ENCODE measurements at places on chromosomes 4 and X. TPM values are rescaled to one million over a fixed set of nuclear protein-coding genes. Genes with fewer than 3 reads are reported as not detected.

Gene TXK
- total RNA-seq = 3.0 TPM

Gene USP17L21
- not detected for total RNA-seq

DNA sequence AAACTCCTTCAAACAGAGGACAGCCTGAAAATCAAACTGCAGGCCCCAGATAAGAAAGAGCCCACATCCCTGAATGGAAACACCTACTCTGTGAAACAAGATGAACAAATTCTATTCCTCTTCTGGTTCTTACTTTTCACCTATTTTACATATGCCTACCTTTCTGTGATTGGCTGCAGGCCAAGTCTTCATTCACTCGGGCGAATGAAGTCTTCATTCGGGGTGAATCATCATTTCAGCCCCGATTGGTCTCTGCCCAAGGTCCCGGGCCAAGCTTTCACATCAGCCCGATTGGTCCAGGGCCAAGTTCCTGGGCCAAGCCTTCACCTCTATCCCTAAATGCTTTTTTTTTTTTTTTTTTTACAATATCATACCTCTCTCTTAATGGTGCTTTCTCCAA is 529.8 kb upstream of the ACTRT1 start:
- no peak for DNase-seq

GRCh38 chr4:110009550-110009949 is 96.9 kb downstream of the EGF start:
- DNase-seq = no peak

DNA sequence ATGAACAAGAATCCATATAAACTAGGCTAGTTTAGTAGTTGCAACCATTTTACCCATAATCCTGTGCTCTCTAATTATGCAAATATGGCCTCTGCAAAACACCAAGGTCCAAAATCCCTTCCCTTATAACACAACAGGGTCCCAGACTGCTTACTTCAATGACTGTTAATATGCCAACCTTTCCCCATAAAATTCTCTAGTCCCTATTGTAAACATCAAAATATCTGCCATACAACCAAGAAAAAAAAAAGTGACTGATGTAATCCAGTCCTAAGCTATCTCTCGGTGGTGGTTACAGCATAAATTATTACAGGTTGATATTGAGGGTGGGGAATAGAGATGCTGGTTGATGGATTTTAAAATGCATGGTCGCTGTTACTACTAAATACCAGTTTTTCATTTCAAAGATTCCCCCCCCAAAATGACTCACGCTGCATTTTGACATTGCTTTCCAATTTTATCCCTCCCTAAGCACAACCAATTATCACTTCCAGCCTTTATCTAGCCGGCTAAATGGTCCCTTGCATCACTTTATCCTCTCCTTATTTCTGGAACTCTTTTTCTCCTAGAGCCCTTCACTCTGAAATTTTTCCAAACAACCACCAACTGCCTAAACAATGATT is 44.8 kb downstream of the TSPAN5 start:
- DNase-seq = no peak

- DNase-seq = no peak
Measured at GRCh38 chrX:69154051-69154450, 11.2 kb downstream of the PJA1 start.

DNA sequence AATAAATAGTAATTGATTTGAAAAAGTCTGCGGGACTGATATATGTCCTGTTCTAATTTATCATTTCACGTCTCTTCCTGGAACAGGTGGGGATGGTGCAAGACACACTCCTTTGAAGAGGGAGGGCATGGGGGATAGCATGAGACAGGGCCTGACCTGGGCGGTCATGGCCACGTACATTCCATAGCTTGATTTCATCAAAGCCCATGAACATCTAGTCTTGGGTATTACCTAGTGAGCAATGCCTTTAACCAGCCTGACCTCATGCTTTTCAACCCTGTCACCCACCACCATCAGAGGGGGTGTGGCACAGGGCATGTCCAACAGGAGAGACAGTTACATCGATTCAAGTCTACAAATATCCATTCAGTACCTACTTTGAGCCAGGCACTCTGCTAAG is 52.3 kb upstream of the HOPX start:
- no peak for DNase-seq

GRCh38 chr4:30716158-30716557 is 4.0 kb upstream of the PCDH7 start:
- no peak for DNase-seq

DNA sequence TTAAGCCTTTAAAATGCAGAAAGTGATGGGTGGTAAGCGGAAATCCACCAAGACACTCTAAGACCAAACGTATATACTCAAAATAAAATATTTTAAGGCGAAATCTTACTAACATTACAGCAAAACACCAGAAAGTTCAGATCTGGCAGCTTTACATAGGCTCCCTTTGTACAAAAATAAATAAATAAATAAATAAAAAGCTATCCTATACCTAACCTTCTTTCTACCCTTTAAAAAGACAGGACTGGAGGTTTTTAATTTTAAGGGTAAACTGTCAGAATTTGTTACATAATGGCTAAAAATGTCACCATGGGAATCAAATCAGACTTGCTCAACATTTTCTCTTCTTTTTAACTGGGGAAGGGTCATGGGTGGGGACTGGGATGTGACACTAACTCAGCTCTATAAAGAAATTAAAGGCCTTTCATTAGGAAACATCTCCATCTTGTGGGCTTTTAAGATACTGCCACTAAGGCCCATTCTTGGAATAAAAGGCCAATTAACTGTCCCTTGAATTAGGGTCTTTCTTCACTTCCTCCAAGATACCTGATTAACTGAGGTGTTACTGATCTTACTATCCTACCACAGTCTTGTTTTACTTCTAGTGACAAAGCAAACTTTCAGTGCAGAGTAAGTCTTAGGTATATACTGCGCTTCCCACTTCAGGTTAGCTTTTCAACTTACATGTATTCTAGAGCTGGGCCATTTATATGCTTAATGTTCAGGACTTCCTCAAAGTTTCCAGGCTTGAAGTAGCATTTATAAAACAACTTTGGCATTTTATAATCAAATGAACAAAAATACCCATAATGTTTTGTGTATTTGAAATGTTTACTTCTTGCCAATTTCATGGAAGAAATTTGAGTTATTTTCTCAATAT is 13.3 kb downstream of the HNRNPD start:
- no peak for DNase-seq

DNA sequence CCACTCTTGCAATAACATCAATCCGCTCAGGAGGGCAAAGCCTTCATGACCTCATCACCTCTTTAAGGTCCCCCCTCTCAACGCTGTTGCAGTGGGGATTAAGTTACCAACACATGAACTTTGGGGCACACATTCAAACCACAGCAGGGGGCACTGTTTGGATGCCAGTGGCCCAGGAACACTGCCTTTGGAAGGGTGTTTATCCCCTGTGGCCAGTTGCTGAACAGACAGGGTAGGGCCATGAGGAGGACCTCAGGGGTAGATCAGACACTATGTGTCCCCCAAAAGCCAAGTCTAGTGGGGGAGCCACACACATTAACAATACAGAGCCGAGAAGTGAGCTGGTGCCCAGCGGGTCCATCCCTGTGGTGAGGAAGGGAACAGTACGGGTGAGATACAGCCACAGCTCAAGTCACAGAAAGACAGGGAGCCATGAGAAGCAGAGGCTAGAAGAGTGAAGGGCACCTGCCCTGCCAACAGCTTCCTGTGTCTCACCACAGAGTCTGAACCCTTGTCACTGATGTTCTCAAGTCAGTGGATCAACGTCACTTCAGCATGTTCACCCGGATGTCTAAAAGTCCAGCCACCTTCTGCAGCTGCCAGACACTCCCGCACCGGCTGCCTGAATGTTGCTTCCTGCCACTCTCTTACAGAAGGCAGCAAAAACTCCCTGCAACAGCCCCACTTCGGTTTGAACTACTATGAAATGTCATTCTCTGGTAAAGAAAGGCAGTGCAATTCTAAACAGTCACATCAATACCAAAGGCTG is 19.9 kb upstream of the MXD4 start:
- DNase-seq = no peak

GRCh38 chrX:119459181-119459580 is 9.1 kb upstream of the SLC25A5 start:
- no peak for DNase-seq

DNA sequence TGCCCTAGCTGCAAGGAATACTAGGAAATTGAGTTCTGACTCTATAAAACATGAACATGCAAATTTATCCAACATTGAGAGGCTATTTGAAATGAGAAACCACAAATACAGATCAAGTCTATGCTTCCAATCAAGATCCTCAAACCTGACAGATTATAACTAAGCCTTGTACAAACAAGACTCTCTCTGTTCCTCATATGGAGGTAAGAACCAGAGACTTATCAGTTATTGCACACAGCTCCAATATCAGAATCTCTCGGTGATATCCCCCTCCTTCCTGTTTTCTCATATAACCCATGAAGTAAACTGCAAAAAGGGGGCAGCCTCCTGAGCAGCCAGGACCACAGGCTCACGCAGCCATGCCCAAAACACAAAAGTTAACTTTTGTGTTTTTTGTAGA is 36.5 kb downstream of the FBXW7 start:
- DNase-seq = no peak

GRCh38 chr4:152771741-152772533 is 7.6 kb downstream of the TIGD4 start:
- no peak for DNase-seq

DNA sequence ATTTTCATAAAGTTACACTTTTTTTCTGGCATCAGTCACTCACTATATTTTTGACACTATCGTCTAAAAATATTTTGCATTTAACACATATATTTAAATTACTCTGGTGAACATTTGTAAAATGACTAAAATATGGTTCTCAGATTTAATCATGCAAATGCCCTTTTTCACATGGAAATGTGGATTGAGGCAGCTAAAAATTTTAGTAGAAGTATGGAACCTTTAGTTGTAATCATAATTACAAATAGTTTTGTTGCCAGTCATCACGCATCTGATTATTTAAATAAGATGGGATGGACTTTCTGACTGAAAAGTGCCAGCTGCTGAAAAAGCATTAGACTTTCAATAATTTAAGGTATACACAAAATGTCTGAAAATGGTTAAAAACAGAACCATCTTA is 119.3 kb downstream of the PDHA2 start:
- no peak for DNase-seq

GRCh38 chrX:118943102-118943501 is 31.3 kb upstream of the LONRF3 start:
- no peak for DNase-seq

GRCh38 chrX:13270360-13270759 is 49.5 kb downstream of the ATXN3L start:
- no peak for DNase-seq

DNA sequence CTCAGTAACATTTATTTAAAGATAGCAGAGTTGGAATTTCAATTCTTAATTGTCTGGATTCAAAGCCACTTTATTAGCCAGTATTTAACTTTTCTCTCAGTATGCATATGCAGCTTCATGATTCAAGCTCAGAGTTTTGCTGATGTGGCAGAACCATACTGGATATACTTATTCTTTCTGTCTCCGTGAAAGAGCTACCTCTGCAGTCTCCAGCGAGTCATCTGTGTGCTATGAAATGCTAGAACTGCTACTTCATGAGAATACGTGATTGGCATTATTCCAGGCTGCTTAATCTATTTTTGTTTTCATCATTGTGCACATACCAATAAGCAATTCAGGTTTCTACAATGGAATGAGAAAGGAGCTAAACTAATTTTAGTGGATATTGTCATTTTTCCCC is 743.7 kb downstream of the C4orf33 start:
- no peak for DNase-seq

DNA sequence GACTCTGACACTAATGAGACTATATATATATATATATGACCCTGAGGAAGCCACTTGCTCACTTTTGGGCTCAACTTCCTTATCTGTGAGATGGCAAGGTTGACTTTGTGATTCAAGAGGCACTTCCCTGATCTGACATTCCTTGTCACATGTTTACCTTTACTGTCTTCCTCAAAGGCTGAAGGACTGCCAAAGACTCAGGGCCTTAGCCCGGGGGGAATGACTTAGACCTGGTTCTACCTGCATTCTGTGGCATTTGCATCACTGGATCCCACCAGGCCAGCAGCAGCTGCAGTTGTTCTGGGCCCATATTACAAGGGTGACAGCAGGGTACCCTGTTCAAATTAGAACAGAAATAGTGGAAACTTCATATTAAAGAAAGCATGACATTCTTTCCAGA is 3.1 kb upstream of the HS6ST2 start:
- no peak for DNase-seq

- DNase-seq = no peak
Measured at GRCh38 chrX:26557691-26558321, 341.8 kb downstream of the MAGEB5 start.

GRCh38 chrX:19017271-19017670 is 33.4 kb upstream of the PHKA2 start:
- no peak for DNase-seq

DNA sequence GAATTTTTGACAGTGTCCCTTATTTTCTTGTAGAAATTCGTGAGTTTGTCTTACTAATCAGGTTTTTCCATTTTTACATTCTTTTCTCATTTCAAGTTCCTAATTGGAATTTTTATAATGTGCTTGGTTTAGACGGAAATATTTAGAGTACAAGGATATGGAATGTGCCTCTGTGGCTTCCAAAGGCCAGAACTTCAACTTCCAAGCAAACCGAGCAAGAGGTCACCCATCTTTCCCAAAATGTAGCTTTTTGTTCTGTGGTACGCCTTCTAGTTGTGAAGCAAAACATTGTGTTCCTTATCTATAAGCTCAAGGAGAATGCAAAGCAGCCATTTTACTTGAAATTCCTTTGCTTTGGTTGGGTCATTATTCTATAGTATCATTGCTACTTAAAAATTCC is 212.8 kb upstream of the PACRGL start:
- no peak for DNase-seq

- no peak for DNase-seq
Measured at GRCh38 chr4:110602061-110602460, 20.8 kb downstream of the PITX2 start.

GRCh38 chr4:125663896-125664767 is 349.4 kb downstream of the FAT4 start:
- no peak for DNase-seq
